ENCODE measurements at places on chromosomes 5 and 9.

- DNase-seq, result no peak
These were observed 32.7 kb upstream of the ABCA1 start for GRCh38 chr9:104960662-104961061.

DNA sequence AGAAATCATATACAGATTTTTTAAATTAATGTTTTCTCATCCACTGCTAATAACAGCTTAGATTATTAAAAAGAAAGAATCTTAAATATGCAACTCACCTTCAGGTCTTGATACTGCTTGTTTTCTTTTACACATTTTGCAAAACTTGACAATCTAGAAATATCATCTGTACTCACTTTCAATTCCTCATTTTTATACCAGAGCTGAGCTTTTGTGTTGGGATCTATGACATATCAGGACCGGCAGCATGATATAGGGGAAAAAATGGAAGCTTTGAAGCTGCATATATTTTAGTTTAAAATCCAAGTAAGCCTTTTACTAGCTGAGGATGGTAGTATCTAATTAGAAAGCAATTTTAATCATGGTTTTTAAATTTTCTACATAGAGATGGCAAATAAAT, 75.7 kb upstream of the SMARCA2 start:
- DNase-seq, result no peak

GRCh38 chr5:55370291-55370925, 62.6 kb downstream of the MTREX start:
- no peak for DNase-seq

DNA sequence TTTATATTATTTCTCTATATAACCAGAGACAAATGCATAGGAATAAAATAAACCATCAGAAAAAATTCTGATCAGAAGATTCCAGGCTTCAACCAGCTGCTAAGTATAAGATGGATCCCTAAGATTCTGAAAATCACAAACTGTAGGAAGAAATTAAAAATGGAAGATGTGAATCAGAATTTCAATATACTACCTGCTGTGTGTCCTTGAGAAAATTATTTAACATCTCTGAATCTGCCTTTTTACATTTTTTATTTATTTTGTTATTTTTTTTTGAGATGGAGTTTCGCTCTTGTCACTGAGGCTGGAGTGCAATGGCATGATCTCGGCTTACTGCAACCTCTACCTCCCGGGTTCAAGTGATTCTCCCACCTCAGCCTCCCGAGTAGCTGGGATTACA, 187.2 kb downstream of the GNAQ start:
- no peak for DNase-seq

DNA sequence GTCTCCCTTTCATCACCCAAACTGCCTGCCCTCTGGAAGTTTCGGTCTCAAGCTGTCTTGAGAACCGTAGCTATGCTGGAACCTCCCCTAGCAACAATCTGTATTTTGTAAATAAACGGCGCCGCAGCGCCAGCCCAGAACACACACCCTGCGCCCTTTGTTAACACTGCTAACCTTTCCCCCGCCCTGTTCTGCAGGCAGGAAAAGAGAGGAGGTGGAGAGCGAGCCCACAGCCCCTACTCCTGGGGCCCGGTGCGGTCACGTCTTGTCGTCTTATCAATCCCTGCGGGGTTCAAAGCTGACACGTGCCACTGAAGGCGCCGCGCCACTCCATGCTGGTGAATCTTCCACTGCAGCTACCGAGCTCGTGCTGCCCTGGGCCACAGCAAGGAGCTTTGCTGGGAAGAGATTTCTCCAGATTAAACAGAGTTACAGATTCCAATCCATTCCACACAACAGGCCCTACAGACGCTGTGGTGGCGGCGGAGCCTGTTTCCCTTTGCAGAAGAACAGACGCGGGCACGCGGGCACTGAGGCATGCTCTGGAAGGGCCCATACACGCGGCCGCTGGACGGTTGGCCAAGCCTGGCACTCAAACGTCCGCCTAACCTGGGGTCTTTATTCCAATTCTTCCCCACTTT, 25.3 kb downstream of the ZDHHC11B start:
- no peak for DNase-seq

- DNase-seq, result no peak
These were observed 1495.6 kb upstream of the CDH6 start for GRCh38 chr5:29697785-29698414.

- peak; percentile 71 for DNase-seq
These were observed 28.4 kb upstream of the SLC12A7 start for GRCh38 chr5:1140171-1140817.

DNA sequence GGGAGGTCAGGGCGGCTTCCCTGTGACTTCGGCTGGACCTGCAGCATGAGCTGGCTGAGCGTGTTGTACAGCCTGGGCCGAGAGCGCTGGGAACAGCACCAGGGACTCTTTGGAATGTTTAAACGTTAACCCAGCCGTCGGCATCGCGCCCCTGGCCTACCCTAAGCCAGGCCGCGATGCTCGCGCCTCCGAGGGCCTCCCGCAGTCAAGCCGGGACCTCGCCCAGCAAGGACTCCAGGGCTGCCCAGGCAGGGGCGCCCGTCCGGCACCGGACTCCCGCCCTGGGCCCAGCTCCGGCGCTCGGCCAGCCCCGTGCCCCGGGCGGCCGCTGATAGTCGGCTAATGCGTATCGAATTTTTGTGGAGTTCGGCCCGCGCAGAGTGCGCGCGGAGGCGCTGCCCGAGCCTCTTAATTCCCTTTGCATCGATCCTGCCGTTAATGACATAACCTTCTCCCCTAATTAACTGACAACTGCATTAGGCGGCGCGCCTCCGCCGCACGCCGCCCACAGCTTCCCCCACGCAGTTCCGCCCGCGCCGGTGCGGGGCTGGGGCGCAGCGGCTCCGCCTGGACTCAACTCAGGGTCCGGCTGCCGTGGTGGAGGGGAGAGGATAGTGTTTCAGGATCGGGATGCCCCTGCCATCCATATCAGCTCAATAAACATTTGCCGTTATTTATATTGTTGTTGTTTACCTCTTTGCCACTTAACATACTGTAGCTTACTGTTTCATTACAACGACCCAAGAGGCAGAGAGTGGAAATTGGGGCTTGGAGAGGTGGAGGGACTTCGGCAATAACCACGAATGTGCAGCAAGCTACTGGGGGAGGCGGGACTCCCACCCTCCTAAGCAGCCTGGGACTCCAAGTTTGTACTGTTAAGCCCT, 28.8 kb upstream of the CDC23 start:
- DNase-seq, result peak; percentile 27

- no peak for DNase-seq
These were observed 35.5 kb downstream of the PALM2AKAP2 start for GRCh38 chr9:109815366-109815947.

All from NCI-H526 treated with DMSO at 0.1 percent for 48 hours (cell line).